NCI-H345 (cell line): ENCODE measurements at places on chromosomes 4 and X.

GRCh38 chr4:80138551-80139538 lies 58.5 kb upstream of the PRDM8 start:
- no peak for DNase-seq

DNA sequence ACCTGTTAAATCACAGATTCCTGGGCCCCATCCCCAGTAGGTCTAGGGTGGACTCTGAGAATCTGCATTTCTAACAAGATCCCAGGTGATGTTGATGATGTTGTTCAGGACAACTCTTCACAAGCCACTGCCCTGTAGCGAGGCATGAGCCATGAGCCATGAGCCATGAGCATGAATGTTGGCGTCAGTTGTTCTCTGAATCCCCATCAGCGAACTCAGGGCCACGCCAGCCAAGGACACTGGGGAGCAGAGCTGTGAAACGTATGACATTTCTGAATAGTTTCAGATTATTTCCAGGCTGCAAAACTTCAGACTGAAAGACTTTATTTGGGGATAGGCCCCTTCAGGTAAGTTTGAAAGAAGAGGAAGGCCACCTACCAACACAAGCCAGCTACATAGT lies 46.9 kb upstream of the HCCS start:
- DNase-seq: no peak

DNA sequence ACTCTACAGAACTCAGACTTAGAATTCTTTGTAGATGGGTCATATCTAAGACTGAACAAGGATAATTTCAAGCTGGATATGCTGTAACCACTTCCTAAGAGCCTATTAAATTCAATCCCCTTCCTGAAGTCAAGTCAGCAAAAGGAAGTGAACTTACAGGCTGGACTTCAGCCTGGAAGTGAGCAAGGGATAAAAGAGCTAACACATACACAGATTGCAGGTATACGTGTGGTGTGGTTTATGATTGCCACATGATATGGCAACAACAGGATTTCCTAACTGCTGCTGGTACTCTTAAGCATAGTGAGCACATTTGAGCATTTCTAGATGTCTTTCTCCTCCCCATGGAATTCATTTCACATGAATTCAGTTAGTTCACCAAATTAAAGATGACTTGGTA lies 38.2 kb upstream of the UXT start:
- no peak for DNase-seq

GRCh38 chr4:10053635-10054453 lies 32.5 kb upstream of the SLC2A9 start:
- peak; percentile 33 for DNase-seq

GRCh38 chrX:13520936-13521335 lies 48.5 kb upstream of the EGFL6 start:
- no peak for DNase-seq

DNA sequence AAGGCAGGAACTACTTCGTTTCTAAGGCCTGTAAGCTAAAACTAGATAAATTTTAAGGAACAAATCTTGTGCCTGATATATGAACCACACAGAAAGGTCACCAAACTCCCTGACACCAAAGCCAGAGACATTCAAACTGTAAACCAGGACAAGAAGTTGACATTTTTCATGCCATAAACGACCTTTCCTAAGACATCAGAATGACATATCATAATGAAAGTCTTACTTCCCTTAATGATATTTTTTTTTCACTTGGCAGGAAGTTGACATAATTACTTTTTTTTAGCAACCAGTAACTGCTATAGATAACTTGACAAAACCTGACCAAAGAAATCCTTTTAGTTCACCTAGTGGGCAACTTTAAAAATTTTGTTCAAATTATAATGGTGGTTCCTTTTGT lies 231.5 kb upstream of the AGTR2 start:
- DNase-seq: no peak

DNA sequence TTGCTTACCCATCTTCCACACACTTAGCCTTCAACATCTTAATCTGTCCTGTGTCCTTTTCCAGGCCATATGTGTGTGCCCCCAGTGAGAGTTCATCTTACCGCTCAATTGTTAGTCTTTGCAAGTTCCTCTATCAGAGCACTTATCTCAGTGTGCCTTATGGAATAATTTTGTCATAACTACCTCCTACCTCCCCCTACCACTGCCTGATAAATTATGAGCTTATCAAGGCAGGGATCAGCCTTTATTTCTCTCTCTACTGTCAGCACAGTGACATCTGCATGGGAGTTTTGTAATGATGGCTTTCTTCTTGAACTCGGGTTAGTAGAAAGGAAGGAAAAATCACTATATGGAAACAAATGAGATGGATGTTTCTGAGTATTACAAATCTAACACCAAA lies 53.2 kb downstream of the MTM1 start:
- DNase-seq: no peak

- DNase-seq: peak; percentile 76
Observed at GRCh38 chr4:72418458-72418857, 150.6 kb downstream of the ADAMTS3 start.

DNA sequence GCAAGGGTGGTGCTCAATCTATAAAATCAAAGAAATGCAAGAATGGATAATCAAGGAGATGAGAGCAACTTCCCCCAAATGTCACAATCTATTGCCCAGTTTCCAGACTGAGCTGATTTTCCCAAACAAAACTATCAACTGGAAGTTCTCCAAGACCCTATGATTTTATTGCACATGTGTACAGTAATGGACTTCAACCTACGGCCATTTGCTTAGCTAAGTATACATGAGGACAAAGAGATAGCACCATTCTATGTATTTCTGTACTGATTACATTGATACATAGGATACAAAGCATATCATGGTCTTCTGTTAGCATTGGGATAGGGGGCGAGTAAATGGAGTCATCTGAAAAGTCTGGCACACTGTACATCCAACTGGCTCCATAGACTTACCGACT lies 407.8 kb downstream of the GABRG1 start:
- no peak for DNase-seq

DNA sequence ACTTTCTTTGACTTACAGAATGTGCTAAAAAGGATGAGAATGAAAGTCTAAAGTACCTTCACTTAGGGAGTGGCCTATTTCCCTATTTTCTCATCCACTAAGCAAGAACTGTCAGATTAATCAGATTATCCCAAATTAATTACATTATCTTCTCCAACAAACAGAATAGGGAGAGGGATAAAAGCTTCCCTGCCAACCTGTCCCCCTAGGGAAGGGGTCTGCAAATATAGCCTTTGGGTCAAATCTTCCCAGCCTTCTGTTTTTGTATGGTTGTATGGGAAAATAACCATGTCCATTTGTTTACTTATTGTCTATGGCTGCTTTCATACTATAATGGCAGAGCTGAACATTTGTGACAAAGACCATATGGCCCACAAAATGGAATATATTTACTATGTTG lies 57.1 kb upstream of the USP38 start:
- no peak for DNase-seq

GRCh38 chr4:57462843-57463242 lies 352.7 kb upstream of the IGFBP7 start:
- DNase-seq: peak; percentile 74

- DNase-seq: no peak
Observed at GRCh38 chr4:107449611-107450369, 270.2 kb downstream of the PAPSS1 start.

DNA sequence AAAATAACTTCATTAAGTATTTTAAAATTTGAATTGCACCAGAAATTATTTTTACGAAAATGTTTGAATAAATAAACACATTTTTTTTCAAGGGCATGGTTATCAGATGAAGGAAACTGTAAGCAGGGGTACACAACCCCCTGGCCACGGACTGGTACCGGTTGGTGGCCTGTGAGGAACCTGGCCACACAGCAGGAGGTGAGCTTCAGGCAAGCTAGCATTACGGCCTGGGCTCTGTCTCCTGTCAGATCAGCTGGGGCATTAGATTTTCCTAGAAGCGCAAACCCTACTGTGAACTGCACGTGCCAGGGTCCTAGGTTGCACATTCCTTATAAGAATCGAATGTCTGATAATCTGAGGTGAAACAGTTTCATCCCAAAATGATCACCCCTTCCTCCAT lies 1499.7 kb upstream of the AGA start:
- no peak for DNase-seq

DNA sequence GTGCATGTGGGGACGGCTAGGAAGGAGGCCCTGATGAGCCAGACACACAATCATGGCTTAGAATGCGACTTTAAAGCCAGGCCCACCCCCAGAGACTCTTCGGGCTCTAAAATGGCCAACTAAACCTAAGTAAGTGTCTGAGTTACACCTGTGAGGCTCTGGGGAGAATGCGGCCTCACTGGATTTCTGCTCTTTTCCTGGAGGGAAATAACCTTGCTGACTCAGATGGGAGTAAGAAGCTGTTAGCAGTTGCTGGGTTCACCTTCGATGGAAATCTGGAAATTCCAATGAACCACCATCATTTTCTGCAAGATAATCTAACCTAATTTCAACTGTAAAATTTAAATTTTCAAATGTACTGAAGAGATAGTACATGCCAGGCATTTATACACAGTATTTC lies 97.6 kb upstream of the MAML3 start:
- DNase-seq: no peak

GRCh38 chr4:7938609-7939376 lies 868 bp downstream of the AFAP1 start:
- DNase-seq: no peak

- no peak for DNase-seq
Observed at GRCh38 chr4:185334326-185334725, 61.4 kb downstream of the LRP2BP start.

- DNase-seq: no peak
Observed at GRCh38 chr4:148171596-148171995, 270.6 kb downstream of the NR3C2 start.

DNA sequence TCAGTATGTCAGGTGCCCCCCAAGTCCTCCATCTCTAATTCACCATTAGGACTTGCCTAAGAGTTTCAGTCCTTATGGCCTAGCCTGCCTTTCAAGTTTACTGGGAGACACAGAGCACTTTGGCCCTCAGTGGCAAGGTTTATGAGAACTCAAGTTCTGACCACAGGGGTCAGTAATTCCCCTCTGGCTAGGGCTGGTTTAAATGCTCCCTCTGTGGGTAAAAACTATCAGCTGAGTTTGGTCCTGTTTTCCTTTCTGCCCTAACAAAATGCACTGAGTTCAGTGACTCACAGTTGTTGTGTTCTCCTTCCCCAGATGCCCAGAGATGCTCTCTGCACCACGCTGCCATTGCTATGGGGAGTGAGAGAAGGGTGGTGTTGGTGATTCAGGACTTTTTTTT lies 163.2 kb downstream of the RELL1 start:
- DNase-seq: no peak

GRCh38 chrX:84363051-84363450 lies 139.2 kb downstream of the HDX start:
- no peak for DNase-seq

GRCh38 chr4:79281566-79282359 lies 44.1 kb downstream of the NAA11 start:
- DNase-seq: no peak

DNA sequence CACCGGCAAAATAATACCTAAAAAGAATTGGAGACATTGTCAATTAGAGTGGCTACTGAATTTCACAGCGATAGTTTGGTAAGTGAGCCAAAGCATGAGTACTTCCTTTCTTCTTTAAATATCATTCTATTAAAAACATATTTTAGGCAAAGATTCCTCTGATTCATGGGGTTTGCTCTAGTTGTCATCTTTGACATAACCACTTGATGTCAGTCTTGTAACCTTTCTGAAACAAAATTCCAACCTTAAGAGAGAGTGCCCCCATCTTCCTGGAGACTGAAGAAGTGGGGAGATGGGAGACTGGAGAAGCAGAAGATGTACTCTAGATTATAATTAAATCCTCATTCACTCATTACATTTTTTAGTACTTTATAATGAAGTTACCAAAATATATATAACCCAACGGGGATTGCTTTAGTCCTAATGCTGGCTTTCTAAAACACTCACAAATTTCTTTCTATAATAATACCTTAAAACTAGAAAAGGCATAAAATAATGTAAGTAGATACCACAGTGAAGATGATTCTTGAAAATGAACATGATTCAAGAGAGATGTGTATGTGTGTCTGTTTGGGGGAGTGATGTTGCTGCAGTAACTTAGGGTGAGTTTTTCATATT lies 96.4 kb downstream of the EMCN start:
- peak; percentile 3 for DNase-seq
